ENCODE measurements at places on chromosomes 12 and 14.

DNA sequence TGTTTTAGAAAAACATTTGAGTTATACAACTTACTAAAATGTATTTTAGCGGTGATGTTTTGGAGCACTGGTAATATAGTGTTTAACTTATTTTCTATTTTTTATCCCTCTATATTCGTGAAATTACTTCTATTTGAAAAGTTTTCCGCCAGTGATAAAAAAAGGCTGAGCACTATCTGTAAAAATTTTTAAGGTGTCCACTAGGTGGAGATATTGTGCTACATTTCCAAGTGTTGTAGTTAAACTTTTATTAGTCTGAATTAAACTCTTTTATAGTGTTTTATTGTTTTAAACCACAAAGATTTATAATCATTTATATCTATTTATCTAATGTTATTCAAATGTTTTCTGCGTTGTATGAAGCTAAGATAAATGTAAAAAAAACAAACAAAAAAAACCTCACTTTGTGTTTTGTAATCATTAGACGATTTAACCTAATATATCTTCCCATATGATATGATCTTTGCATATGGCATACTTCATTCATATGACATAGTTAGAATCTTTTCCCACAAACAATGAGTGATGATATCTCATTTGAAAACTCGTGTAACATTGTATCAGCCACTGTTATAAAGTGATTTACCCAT, 11.8 kb downstream of the ALG10B start:
- peak; percentile 12 for DNase-seq

DNA sequence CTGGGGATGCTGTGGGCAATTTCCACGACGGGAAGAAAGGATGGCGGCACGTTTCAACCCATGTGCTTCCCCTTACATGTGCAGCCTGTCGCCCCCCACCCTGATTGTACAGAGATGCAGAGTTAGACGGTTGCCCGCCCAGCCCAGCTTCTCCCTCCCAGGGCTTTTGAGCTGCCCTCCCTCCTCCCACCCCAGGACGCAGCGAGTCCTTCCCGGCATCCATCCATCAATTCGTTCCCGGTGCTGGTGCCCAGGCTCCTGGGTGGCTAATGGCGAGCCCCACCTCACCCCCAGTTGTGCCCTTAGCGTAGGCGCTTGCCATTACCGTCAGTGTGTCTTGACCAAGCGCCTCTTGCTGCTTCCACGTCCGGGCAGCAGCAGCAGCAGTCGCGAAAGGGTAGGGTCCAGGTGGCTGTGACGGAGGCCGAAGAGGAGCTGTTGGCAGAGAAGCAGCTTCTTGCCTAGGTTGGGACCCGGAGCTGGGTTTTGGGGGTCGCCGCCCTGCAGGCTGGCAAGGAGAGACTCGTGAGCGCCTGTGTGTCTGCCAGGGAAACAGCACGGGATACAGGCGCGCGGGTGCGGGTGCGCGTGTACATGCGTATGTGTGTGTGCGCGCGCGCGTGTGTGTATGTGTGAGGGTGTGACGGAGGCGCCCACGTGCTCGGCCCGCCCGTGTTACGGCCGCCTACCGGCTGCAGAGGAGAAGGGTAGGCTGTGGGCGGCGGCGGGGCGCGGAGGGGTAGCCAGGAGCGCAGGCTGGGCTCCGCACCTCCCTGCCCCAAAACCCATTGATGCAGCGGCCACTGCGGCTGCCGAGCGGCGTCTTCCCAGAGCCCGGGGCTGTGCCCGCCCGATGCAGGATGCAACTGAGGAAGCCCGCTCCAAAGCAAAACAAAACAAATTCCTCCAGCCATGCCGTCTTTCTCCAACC, at the start of gene SLC6A15:
SLC6A15 (minus strand) TSS at position 602 of the 931 bp plus-strand sequence. CDS start 20,679 bp downstream, outside the sequence.
- DNase-seq = peak; percentile 43

DNA sequence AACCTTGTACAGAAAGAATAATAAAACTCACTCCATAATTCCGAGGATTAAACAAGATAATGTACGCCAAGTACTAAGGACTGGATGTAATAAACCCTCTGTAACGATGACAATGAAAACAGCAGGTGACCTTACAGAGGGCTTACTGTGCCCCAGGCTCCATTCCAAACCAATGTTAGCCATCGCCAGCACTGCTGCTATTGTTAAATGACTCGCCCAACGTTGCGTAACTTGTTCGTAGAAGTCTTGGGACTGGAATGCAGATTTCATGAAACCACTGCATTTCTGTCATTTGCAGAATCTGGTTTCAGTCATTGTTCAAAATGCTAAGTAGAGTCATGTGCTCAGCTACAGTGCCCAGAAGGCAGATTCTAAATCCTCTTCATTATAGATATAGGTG, 728 bp upstream of the STON2 start:
- no peak for DNase-seq

GRCh38 chr12:44031472-44032185, 195.7 kb downstream of the TMEM117 start:
- no peak for DNase-seq

DNA sequence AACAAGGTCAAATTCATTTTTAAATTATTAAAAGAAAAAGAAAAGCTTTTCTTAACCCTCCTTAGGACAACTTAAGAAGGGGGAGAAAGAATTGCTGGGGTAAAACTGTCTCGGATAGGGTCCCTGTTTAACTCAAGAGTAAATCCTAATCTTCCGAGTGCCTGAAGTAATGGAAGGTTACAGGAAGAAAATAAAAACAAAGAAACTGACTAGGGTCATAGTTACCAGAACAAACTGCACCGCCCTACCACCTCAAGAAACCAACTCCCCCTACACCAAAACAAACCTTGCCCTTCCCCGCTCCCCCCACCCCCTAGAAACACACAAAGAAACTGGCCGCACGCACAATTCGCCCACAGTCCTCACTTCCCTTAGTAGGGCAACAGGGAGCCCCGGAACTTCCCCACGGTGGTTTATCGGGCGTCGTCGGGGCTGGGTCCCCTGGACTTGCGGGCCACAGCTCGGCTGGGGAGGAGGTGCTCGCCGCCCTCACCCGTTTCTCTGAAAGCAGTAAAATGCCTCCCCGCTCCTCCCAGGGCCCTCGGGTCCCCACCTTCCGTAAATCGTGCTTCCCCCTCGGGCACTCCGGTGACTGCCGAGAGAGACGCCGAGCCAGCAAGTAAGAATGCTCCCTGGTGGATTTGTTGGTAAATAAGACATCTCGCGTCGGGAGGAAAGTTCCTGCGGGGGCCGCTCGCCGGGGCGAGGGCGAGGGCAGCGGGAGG, 2.4 kb downstream of the SINHCAF start:
- DNase-seq = peak; percentile 41

DNA sequence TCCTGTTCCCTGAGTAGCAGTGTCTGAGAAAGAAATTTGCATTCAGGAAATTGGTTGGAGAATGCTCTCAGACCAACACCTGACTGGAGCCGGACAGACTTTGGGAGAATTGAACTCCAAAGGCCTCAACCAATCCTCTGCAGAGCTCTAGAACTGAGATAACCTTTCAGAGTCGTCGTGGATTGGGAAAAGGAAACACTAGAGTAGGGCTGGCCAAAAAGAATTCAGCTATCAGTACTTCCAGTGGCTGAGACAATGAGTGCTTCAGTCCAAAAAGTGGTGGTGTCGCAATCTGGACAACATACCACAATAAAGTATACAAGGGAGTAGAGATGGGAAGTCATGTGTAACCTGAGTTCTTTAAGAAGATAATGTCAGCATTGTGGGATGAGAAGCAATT, 377.1 kb downstream of the SLC16A7 start:
- no peak for DNase-seq

DNA sequence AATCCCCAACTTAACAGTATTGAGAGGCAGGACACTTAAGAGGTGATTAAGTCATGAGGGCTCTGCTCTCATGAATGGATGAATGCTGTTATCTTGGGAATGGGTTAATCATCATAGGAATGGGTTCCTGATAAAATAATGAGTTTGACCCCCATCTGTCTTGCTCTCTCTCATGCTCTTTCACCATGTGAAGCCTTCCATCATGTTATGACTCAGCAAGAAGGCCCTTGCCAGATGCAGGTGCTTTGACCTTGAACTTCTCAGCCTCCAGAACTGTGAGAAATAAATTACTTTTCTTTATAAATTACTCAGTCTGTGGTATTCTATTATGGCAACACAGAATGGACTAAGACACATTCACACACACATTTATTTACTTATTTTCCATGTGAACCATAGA, 89.0 kb upstream of the PPM1H start:
- no peak for DNase-seq

GRCh38 chr12:70550180-70550577, 87.0 kb downstream of the PTPRB start:
- DNase-seq = no peak

DNA sequence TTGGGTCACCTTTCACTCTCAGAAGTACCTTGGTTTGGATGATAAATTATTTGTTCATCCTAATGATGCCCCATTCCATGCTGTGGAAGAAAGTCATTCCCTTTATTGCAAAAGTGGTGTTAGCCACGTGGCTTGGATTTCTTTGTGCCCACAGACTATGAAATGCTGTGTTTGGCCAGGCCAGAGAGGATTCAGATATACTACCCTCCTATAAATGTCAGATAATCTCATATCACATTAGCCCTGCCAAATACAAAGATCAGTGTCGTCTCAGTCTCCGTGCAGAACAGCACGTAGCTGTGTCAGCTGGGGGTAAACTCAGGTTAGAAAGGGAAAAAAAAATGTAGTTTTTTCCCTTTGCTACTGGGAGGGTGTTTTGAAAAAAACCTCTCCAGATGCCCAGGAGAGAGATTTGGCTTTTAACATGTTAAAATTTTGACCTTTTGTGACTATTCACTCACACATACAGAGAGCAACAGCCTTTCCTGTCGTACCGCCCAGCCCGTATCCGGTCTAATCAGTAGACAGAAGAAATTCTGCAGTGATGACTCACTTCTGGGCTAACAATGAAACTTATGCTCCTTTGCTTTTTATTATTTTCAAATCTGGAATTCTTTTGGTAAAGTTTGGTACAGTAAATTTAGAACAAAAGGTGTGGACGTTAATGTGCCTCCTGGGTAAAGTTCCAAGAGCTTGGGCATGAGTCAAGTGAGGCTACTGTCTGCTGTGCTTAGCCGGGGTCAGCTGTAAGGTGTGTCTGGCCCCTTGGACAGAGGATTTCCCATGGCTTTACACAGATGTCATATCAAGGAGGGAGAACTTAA, 8.5 kb upstream of the PTPRB start:
- no peak for DNase-seq

DNA sequence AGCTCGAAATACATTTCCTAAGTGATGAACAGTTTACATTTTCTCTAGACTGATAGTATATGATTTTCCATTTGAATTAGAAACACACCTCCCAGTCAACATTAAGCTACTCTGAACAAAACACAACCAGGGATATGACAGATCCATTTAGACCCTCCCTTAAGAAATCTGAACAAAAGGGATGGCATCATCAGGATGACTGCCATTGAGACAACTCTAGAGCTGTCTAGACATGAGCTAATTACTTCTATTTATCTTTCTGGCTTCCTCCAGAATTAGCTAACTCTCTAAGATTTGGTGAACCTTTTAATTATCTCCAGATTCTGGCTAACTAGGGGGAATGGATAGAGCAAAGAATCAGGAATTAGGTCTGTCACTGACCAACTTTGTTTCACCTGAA, 92.9 kb upstream of the IGF1 start:
- DNase-seq = no peak

GRCh38 chr12:51234530-51234929, 4.1 kb upstream of the DAZAP2 start:
- DNase-seq = no peak

GRCh38 chr14:47929334-47929733, 253.9 kb upstream of the MDGA2 start:
- DNase-seq = no peak

GRCh38 chr12:108806346-108806745, 51.0 kb downstream of the SSH1 start:
- DNase-seq = no peak

DNA sequence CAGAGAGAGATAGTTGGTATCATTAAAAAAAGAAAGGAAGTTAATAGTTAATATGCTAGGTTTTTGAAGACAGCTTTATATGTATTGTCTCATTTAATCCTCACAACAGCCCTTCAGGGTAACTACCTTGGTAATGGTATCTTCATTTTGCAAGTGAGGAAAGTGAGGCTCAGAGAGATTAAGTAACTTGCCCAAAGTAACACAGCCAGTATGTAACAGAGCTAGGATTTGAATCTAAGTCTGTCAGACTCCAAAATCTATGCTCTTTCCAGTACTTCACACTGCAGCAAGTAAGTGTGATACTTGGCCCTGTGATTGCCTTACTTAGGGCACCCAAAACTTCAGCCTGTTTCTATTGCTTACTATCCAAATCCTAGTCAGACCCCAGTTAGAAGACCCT, 7.0 kb downstream of the SRP54 start:
- no peak for DNase-seq

DNA sequence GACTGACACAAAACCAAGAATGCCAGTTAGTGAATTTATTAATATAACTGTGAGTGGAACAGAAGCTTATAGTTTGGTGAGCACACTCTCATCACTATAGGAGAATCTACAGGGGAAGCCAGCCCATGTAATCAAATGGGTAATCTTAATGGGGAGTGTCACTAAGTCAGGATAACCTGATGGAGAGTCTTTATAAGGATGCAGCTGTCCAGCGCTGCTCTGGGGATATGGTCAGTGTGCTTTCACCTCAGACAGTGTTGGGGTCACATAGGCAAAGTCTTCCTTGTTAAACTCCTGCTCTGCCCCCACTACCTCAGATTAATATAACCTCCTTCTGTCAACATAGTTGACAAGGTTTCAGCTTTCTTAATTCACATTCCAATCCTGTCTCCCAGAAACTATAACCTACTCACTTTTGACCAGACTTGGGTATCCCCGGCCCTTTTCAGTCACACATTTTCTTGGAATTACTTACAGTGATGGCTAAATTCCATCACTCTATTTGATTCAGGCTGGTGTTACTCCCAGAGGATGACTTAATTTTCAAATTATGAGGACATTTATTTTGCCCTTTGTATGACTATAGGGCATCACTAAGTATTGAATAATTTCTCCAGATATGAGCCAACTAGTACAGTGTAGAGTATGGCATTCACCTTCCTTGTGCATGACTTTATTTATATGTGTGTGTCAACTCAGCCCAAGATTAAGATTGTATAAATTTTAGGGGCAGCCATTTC, 13.2 kb downstream of the STK38L start:
- no peak for DNase-seq

GRCh38 chr14:92154283-92154942, 32.6 kb downstream of the CPSF2 start:
- no peak for DNase-seq

DNA sequence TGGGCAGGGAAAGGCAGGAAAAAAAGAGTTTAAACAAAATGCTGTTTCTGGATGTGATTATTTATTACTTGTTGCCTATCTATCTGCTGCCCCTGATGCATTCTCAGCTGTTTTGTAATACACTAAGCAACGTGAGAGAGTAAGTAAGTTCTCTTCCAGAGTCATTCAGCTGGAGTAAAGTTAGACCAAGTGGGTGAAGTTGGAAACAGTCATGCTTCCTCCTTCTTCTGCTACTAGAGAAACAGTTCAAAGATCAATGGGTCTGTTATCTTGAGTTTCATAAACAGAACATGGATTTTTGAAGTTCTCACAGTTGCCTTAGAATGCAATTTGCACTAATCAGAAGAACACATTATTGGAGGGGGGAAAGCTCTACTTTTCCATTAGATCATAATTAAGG, 279.3 kb downstream of the EGLN3 start:
- no peak for DNase-seq

Measured in NCI-H774 (cell line).